ENCODE measurements at places on chromosomes 12 and 14. TPM values are rescaled to one million over a fixed set of nuclear protein-coding genes. Genes with fewer than 3 reads are reported as not detected.

MYH6 gene
- not detected for total RNA-seq

ADCY6 gene
- 10.3 TPM for total RNA-seq

FOXN3 gene
- total RNA-seq = 14.5 TPM

NYNRIN gene
- 16.3 TPM for total RNA-seq

ESRRB gene
- not detected for total RNA-seq

CISTR gene
- total RNA-seq = not detected

LRRC9 gene
- not detected for total RNA-seq

LIN7A gene
- total RNA-seq = not detected

CACNA2D4 gene
- 0.10 TPM for total RNA-seq

SERPINA10 gene
- not detected for total RNA-seq

CAPZA3 gene
- total RNA-seq = not detected

LMO3 gene
- not detected for total RNA-seq

FAM181A gene
- not detected for total RNA-seq

DNA sequence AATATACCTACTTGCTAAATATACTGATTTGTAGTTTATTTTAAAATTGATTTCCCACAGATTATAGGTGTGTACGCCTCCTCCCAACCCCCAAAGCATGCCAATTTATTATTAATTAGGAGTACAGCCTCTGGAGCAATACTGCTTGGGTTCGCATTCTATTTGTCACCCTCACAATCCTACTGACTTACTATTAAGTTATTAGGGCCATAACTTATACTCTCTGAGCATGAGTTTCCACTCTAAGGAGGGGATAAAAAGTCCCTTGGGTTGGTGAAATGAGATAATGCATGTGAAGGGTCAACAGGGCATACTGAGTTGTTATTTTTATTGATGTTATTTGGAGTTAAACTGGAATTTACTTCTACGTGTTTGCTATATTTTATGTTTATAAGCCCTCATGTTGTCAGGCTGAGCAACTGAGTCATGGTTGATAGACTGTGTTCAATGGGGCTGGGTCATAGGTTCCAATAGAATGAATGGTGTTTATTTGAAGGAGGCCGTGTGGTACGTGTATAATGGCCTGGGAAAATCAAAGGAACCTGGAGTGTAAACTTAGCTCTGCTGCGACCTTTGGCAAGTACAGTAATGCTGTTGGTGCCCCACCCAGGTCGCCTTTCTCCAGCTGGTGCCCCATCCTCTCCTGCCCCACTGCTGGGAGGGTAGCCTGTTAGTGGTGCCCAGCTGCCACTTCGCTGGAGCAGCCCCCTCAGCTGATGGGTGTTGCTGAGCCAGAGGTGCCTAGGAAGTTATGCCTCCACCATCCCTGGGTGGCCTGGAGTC lies 99.3 kb upstream of the PTPRB start:
- DNase-seq = no peak

GRCh38 chr12:4115570-4115969 lies 158.0 kb upstream of the CCND2 start:
- no peak for DNase-seq

DNA sequence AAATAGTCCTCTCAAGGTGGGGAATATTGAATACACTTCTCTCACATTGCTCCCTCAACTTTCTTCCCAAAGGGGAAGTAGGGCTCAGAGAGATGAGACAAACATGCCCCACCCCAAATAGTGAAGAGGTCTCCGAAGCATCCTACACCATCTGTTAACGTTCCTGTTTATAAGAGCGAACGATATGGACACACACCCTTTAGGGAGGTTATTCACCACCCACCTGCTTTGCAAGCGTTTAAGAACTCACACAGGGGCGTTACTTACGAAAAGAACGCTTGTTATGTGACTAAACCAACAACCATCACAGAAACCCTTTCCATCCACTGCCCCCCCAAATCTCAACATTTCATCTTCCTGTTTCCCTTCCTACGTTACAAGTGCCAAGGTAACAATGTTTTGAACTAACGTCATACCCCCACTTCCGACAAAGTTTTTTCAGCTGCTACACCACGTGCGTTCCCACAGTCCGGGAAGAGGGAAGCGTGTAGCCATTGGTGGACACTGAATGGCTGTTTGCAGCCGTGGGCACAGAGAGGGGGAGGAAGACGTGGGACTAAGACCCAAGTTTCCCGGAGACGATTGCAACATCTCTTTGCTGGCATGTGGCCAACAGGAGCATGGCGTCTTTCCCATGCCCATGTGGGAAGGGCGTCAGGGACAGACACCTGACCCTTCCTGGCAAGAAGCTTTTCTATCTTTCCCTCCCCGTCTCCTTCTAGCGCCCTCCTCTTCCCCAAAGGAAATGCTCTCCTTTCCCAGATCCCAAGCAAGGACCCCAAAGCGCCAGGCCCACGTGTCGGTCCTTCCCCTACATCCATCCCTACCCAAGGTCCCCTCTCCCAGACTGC lies 1.2 kb downstream of the YBX3 start:
- peak; percentile 94 for DNase-seq

GRCh38 chr12:106974511-106974910 lies 12.4 kb downstream of the MTERF2 start:
- DNase-seq = no peak

DNA sequence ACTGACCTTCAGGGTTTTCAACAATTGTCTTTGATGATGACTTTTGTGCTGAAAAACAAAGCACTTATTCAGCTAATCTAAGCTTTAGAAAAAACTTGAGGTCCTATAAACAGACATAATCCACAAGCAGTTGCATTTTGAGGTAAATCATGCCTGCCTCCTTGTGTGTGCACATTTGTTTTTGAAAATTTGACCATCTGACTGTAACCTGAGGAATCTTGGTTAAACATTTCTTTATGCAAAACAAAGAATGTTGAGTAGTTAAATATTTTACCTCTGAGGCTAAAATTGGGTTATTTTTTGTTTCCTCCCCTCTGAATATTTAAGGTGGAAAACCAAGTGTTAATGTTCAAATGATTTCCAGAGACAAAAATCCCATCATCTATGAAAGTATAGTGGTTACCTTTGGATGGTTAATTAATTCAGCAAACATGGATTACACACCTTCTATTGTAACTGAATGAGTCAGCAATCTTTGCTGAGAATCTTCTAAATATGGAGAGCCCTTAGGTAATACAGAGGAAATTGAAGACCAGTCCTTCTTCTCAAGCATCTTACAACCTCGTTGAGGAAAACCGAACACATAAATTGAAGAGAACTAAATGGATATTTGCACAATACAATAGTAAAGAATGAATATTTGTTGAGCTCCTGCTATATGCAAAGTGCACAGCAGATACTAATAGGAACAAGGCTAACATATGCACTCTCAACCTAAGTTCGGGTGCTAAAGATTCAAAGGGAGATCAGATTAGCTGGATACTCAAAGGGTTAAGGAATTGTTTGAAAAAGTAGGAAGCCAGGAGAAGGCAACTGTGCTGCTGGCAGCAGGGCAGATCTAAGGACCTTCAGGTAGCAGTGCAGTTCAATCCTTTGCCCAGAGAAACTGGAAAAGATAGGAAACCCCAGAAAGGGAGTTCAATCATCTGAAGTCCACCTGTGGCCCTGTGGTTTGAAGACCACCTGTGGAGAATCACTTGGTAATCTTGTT lies 115.2 kb downstream of the BMP4 start:
- no peak for DNase-seq

GRCh38 chr12:2811801-2812200 lies 667 bp upstream of the ITFG2 start:
- DNase-seq = peak; percentile 12

- peak; percentile 78 for DNase-seq
Measured at GRCh38 chr14:99575043-99576023, 28.7 kb downstream of the CCDC85C start.

DNA sequence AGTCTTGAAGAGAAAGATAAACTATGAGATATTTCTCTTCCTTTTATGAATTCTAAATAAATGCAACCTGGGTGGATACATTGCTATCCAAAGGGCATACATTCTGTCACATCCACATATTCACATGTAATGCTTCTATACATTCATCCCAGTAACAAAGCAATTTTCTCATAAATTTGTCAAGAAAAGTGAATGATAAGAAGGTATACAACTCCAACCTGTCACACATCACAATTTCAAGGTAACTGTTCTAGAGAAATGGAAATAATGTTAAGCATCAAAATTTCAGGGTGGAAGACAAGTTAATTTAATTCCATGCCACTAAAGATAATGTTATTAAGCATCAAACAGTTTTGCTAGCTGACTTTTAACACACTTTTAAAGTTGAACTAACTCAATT lies 212.9 kb downstream of the SYT10 start:
- no peak for DNase-seq

DNA sequence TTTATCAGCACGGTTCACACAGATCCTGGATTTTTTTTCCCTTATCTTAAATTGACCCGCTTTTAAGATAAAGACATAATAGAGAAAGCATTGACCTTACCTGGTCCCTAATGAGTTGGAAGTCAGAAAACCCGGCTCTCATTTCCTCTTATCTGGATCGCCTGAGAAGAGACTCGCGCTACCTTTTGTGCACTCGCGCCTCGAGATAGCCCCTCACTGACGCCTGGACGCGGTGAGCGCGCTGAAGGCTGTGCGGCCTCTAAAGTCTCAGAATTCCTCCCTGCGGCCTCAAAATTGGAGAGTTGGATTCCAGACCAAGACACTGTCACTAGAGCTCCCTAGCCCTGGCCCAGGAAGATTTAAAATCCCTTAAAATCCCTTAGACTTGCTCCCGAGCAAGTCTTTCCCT lies 7.0 kb downstream of the NKX2-1 start:
- DNase-seq = no peak

GRCh38 chr14:81427348-81428058 lies 27.4 kb upstream of the STON2 start:
- no peak for DNase-seq

GRCh38 chr12:25960143-25960542 lies 1.7 kb downstream of the RASSF8 start:
- no peak for DNase-seq

DNA sequence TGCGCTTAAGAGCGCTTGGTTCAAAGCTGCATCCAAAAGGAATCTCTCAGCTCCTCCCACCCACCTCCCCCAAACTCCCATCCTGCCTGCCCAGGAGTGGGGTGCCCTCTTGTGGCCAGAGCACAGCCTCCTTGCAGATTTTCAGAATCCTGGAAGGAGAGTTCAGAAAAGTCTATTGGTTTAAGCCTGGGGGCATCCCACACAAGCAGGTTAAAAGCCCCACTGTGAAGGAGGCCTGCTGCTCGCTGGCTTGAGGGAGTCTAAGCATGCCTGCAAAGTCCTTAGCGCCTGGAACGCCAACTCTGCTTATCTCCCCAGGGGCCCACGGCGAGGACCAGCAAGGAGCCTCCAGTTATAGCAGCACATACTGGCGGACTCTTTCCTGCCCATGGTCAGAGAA lies 297.1 kb downstream of the KSR2 start:
- peak; percentile 29 for DNase-seq

GRCh38 chr12:3432176-3432742 lies 58.7 kb upstream of the PRMT8 start:
- DNase-seq = peak; percentile 23

DNA sequence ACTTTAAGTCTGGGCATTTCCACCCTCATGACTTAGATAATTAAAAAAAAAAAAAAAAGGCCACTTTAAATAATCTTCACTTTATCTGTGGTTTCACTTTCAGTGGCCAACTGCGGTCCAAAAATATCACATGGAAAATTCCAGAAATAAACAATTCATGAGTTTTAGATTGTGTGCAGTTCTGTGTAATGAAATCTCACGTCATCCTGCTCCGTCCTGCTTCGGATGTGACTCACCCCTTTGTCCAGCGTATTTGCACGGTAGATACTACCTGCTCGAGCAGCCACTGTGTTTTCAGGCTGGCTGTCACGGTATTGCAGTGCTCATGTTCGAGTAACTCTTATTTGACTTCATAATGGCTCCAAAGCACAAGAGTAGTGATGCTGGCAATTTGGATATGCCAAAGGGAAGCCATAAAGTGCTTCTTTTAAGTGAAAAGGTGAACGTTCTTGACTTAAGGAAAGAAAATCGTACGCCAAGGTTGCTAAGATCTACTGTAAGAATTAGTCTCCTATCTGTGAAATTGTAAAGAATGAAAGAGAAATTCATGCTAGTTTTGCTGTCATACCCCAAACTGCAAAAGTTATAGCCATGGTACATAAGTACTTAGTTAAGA lies 2.4 kb downstream of the E2F7 start:
- peak; percentile 24 for DNase-seq

- DNase-seq = no peak
Measured at GRCh38 chr12:85765453-85765869, 70.7 kb downstream of the RASSF9 start.

GRCh38 chr14:101008196-101008595 lies 104.7 kb upstream of the RTL1 start:
- DNase-seq = no peak

GRCh38 chr14:67461341-67461985 lies 27.1 kb downstream of the TMEM229B start:
- peak; percentile 71 for DNase-seq

DNA sequence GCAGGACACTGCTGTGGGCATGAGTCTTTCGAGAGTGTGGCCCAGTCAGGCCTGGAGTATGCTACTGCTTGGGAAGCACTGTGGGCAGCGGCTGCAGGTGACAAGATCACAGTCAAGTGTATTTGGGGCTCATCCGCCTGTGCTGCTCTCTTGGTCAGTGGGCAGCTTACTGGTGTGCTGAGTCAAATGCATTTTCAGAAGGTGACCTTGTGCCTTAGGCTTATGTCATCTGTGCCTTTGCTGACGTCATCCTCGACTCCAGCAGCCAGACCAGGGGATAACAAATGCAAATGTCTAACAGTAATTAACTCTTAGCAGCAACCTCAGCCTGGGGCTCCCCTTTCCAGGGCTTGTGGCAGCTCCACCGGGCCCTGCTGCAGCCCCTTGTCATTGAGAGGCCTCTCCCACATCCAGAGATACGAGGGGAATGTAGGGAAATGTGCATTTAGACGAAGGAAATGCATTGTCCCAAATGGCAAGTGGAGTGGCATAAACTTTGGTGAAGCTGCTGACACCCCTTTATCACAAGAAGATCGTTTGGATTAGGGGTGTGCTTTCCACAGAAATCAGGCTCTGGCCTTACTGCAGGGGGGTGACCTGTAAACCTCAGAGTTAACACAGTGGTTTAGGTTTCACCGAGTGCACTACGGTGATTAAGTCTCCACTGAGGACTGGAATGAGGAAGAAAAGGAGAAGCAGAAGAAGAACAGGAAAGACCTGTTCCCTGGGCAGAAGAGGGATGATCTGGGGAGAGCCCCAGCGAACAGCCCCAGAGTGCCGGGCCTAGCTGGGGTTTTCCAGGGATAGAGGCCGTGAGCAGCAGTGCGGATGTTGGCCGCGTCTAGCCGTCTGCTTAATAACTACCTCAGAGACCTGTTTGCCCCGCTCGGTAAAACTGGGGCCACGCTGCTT lies 39.7 kb downstream of the PSMA6 start:
- peak; percentile 97 for DNase-seq

- no peak for DNase-seq
Measured at GRCh38 chr12:65497660-65498059, 219.2 kb downstream of the MSRB3 start.

Measured in foreskin keratinocyte (primary cell).